ENCODE measurements at places on chromosomes 6 and 20.
A peak's percentile ranks its signal among the peaks of the same experiment; 100 is the strongest.

DNA sequence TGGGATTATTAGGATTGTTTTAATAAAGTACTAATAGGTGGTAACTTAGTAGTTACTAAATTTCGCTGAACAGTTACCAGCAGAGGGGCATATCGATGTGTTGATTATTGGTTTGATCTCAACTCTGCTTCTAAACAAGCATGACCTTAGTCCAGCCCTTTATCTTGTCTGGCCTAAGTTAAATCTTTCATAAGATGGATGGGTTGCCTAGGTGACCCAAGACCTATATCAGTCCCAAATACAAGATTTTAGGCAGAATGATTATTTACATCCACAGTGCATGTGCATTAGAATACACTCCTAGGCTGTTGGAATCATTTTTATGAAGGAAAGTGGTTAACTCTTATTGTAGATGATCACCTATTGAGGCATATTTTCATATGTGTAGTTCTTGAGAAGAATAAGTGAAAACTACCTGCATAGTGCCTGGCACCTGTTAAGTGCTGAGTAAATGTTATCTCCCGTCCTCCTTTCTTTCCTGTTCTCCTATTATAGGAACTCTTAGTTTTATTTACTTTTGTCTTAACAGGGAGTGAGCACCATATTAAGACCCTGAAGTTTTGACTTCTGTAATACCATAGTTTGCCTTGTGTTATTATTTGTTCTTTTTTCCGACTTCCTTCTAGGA is 1.1 kb downstream of the HSF2 start:
- no peak overlapping the region for H3K27ac ChIP-seq
- H3K4me3 ChIP-seq: no peak overlapping the region
- DNase-seq: peak; percentile 13
- H3K27me3 ChIP-seq: no peaks in the 10 kb centered on the region
- peaks cover 7% of the 10 kb centered on the region for H3K4me1 ChIP-seq
- H3K36me3 ChIP-seq: no peaks in the 10 kb centered on the region

DNA sequence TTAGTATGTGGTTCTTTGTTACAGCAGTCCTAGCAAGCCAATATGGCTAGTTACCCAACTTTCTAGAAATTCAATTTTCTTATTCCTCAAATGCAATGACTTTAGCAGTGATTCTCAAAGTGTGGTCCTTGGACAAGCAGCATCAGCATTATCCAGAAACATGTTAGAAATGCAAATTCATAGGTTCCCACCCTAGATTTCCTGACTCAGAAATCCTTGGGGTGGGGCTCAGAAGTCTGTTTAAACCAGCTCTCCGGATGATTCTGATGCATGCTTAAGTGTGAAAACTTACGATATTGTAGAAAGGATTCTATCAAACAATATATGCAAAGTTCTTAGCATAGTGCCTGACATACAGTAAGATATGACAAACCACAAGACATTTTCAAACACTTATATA is 757.1 kb downstream of the DHX35 start:
- no peak for DNase-seq
- H3K27ac ChIP-seq: no peak overlapping the region
- no peaks in the 10 kb centered on the region for H3K27me3 ChIP-seq
- H3K4me3 ChIP-seq: no peak overlapping the region
- no peaks in the 10 kb centered on the region for H3K36me3 ChIP-seq

- no peaks in the 10 kb centered on the region for H3K36me3 ChIP-seq
- DNase-seq: no peak
- no peak overlapping the region for H3K4me3 ChIP-seq
- H3K27me3 ChIP-seq: no peaks in the 10 kb centered on the region
- H3K4me1 ChIP-seq: no peaks in the 10 kb centered on the region
- H3K27ac ChIP-seq: no peak overlapping the region
Observed at GRCh38 chr6:166450167-166450873, 67.6 kb upstream of the MPC1 start.

GRCh38 chr6:46453741-46454316 is 37.4 kb downstream of the RCAN2 start:
- no peaks in the 10 kb centered on the region for H3K4me1 ChIP-seq
- H3K4me3 ChIP-seq: no peak overlapping the region
- no peak for DNase-seq
- H3K27ac ChIP-seq: no peak overlapping the region
- H3K27me3 ChIP-seq: no peaks in the 10 kb centered on the region

Data from small intestine (tissue), 16 donors.